ENCODE measurements at places on chromosomes 16 and 17.

- no peak for DNase-seq
These were observed 46.6 kb downstream of the MPRIP start for GRCh38 chr17:17088541-17089525.

DNA sequence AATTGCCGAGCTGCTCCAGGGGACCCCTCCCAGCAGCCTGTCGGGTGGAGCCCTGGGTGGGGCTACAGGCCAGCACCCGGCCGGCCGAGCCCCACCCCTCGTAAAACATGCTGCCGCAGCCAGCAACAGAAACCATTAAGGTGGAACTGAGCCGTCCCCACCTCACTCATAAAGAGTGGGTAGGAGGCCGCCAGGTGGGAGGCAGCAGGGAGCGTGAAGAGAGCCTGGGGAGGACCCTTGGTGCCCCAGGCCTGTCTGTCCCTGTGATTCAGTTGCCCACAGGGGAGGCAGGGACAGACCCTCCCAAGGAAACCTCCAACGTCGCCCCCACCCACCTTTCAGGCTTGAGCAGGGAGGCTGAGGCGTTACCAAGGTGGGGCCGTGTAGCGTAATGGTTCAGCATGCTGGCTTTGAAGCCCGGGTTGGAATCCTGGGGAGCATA, 8.4 kb downstream of the FOXN1 start:
- DNase-seq = no peak

DNA sequence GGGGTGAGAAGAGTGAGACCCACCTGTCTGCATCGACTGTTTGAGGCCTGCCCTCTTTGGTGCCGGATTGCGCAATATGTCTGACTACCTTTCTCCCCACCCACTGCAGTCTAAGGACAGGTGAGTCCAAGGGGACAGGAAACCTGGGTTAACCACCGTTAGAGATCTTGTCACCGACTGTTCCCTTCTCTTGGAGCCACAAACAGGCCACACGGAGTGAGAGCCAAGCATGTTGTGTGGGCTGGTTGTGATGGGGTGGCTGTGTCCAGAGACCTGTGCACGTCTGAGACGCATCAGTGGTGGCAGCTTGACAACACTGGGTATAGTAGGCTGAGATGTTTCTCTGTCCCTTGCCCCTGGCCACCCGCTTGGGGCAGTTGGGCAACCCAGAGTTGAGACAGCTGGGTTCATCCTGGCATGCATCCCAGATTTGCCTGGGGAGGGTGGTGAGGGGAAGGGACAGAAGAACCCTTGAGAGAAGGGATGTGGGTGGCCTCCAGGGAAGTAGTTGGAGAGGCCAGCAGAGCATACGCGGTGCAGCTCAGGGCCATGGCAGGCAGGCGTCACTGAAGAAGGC, 21.4 kb downstream of the MPRIP start:
- DNase-seq = peak; percentile 30

DNA sequence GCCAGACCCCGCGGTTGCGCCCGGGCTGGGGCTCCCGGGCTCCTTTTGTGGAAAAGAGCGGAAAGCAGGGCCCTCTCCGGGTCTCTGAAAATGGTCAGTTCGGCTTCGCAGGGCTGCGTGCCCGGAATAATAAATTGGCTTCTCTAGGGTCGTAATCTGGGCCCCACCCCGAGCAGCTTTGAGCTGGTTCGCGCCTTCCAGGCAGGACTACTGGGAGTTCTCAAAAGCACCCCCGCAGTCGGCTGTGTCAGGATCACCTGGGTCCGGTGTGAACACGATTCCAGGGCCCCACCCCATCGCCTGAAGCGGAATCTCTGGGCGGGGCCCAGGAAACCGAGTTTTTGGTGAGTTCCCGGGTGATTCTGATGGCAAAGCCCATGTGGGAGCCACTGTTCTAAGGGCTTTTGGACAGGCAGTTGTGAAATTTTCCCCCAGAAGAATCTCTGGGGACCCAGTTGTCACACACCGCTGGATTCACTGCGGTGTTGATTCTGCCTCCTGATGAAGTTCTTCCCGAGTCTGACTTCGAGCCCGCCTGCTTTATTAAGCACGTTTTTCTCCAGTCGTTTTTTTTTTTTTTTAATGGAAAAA, 77.0 kb downstream of the MRC2 start:
- DNase-seq = peak; percentile 59

DNA sequence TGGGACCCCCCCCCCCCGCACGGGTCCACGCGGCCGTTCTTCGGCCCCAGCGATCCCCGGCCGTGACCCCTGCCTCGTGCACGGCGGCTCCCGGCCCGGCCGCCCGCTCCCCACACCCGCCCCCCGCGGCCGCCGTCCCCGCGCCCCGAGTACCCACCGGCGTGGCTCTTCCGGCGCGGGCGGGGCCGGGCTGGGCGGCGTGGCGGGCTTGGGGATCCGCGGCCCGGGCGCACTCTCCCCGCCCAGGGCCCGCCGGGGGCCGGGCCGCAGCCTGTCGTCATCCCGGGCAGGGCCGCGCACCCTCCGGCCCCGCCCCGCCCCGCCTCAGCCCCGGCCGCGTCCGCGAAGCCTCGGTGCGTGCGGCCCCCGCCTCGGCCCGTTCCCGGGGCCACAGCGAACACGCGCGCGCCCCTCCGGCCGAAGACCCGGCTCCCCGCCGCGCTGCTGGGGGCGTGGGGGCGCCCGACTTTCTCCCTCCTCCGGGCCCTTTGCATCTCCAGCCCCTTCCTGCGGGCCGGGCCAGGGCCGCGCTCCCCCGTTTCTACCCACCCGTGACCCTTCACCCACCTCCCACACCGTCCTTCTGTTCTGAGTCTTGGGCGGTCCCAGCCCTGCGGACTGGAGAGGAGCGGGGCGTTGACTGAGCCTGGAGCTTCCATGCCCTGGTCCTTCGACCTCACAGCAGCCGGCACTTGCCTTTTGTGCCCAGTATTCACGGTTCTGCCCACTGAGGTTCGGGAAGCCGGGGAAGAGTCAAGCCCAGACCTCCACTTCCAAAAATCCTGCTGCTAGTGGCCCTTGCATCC, 840 bp downstream of the MYO1C start:
- DNase-seq = peak; percentile 66

DNA sequence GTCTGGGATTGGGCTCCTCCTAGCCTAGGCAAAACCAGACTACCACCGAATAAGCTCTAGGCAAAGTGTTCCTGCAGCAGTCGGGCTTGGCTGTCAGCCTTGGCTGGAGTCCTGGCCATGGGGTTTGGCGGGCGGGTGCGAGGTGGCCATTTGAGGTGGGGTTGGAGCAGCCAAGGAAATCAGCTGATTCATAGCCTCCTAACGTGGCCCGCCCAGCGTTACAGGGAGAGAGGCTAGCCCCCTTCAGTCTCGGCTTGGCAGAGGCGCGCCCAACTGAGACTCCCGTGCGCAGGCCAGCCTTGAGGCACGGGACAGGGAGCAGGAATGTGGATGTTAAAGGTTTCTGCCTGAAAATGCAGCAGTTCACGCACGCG, 1.9 kb downstream of the PMP22 start:
- DNase-seq = peak; percentile 42

- no peak for DNase-seq
These were observed 111.3 kb upstream of the SMURF2 start for GRCh38 chr17:64773386-64773835.

GRCh38 chr17:6815775-6816174, 15.8 kb downstream of the TEKT1 start:
- DNase-seq = no peak

DNA sequence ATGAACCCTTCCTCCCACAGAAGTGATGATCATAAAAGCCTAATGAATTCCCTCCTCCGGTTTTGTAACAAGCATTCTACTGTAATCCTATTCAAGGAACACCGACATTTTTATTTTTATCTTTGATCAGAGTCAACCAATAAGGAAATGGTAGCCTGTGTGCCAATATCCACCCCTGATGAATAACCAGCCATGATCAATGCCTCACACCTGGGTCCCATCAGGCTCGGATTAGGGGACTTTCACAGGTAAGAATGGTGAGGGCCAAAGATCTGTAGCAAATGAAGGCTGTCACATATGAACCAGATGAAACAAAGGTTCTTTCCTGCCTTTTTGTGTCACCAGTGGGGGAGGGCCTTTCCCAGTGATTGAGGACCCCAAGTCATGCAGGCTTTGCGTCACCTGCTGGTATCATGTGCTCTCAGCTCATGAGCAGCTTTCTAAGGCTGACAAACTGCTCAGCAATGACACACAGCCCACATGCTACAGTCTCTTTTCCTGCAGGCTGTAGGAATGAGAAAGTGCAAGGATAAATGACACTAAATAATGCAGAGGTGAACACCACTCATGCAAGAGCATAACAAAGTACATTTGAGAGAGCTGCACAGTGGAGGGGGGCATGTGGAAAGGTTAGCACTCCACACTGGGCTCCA, 34.9 kb downstream of the TOM1L2 start:
- DNase-seq = no peak

DNA sequence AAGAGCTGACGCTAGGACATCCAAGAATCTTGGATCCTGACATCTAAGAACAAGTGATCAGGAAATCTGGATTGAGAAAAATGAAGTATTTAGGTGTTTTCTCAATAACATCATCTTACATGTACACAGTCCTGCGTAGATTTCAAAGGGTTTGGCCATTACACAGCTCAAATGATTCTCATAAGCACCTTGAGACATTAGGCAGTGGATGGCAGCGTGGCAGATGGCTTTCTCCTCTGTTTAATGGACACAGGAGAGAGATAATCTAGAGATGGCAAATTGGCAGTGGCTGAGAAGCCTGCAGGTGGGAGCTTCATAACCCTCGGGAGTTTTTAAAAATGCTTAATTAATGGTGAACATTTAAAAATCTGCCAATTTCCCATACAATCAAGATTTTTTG, 137.5 kb downstream of the ZFHX3 start:
- DNase-seq = no peak

DNA sequence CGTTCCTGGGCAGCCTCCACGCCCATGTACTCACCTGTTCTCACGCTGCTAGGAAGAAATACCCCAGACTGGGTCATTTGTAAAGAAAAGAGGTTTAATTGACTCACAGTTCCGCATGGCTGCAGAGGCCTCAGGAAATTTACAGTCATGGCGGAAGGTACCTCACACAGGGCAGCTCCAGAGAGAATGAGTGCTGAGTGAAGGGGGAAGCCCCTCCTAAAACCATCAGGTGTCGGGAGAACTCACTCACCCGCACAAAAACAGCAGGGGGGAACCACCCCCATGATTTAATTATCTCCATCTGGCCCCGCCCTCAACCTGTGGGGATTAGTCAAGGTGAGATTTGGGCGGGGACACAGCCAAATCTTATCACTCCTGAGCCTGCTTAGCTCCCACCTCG, 18.2 kb downstream of the RAB40C start:
- DNase-seq = no peak

GRCh38 chr17:1147664-1148063, 32.1 kb downstream of the ABR start:
- DNase-seq = peak; percentile 59

DNA sequence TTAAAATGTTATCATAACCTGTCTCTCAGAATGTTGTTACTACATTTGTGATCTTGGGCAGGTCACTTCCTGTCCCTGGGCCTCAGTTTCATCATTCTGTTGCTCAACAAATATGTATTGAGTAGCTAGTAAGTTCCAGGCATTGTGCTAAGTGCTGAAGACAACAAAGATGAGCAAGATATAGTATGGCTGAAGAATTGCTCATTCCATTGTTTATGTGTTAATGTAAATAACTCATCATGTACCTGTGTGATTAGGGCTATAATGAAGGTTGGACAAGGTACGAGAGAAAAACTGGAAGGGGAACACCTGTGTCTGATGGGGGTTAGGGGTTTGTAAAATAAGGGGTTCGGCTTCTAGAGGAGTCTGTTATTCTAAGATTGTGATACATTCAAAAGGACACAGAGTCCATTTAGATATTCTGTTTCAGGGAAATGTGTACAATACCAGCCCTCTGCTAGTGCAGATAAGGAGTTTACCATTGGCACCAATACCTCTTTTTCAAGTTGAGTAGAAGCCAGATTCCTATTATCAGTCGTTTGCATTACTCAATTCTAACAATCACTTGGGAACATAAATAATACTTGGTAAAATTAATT, 20.0 kb downstream of the TUBG1 start:
- no peak for DNase-seq

DNA sequence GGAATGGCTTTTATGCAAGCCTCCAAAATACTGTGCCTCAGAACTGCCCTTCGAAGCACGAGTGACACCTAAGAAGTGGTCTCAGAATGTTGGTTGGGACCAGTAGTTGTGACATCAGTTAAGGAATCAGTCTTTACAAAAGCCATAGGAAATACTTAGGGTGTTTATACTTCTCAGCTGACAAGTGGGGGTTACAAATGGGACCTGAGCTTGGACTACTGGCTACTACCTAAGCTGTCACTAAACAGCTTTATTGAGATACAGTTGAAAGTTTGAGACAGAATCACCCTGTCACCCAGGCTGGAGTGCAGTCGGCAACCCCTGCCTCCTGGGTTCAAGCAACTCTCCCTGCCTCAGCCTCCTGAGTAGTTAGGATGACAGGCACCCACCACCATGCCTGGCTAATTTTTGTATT, 5.0 kb downstream of the RPL19 start:
- DNase-seq = no peak

- DNase-seq = no peak
These were observed 23.0 kb downstream of the SPPL2C start for GRCh38 chr17:45867702-45868101.

DNA sequence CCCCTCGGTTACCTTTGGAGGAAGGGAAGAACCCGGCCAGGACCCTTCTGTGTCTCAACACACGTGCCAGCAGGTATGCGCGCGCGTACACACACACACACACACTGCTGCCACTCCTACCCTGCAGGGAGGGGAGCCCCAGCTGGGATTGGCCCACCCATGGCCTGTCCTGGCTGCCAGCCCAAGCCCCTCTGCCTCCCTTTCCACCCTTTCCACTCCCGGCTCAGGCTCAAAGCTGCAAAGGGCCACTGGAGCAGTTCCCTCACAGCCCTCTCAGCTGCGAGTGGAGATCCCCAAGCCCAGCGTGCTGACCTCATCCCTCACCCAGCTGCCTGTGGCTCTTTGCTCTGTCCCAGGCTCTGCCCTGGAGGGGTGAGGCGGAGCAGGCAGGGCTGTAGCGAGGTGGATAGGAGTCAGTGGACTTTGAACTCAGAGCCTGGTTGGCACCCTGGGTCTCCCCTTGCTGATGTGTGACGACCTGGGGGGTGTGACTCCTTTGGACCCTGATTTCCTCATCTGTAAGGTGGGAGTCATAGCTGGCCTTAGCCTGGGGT, 14.5 kb downstream of the KIF19 start:
- no peak for DNase-seq

- DNase-seq = peak; percentile 40
These were observed 436.7 kb downstream of the MAF start for GRCh38 chr16:79163691-79164387.

DNA sequence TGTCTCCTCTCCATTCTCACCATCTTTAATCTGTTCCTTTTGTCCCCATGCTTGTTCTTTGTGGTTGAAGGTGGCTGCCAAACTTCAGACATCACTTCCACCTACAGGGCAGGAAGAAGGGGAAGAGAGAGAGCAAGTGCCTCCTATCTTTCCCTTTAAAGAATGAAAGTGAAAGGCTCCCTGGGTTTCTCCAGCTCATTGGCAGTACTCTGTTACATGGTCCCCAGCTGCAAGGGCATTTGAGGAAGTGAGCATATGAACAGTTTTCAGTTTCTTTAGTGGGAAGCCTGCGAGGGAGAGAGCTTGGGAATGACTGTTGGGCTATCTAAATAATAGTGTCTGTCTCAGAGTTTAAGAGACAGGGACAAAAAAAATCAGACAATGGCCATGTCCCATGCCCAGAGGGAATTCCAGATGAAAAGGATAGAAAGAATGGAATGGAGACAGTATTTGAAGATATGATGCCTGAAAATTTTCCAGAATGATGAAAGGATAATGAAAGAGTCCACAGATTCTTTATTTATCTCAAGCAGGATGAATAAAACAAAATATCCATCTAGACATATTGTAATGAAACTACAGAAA, 159.9 kb downstream of the LGALS9B start:
- no peak for DNase-seq

GRCh38 chr17:50314456-50315011, 31.4 kb upstream of the XYLT2 start:
- no peak for DNase-seq

All from MG63 (cell line).